Activated CD4-positive, alpha-beta T cell treated with anti-CD3 and anti-CD28 coated beads, Interleukin-2, Interleukin-6, amounts not matched to agents 100 ng/mL and 50 ng/mL, durations not matched to agents 16 hours and 8 hours (primary cell): ENCODE measurements at places on chromosomes 2 and 18.

DNA sequence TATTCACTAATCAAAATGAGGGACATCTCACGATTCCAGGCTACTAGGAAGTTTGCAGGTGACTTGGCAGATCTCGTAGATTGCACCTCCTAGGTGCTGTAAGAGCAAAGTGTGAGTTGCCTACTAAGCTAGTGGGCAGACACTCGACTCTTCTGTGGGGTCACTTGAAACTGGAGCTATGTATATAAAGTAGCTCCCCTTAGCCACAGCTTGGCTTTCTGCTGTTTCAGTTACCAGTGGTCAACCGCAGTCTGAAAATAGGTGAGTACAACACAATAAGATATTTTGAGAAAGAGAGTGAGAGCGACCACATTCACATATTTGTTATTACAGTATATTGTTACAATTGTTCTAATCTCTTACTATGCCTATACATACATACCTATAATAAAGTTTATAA is 23.3 kb downstream of the CTAGE1 start:
- no peak for DNase-seq

DNA sequence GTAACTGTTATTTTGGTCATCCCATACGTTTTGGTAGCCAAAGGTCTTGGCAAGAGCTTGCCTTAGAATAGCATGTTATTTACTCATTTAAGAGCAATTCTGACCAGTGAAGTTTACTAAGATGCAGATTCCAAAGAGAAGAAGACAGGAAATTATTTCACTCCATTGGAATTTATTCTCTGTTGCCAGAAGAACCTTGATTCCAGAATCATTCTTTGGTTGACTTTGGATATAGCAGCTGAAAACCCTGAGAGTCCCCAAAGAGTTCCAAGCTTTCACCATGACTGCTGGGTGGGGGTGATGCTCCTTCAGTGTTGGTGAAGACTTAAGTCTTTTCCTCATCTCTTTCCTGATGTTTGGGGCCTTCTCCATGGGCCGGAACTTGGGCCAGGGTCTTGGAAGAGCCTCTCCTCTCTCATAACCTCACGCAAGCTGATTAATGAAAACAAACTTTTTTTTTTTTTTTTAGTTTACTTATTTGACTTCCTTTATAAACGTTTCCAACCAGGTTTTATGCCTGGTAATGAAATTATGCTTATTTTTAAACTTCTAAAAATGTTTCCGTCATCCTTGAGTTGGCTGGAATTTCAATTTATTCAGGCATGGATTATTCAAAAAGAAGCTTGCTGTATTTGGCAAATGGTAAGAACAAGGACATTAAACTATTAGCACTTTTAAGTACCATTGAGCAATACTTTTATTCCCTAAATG is 192.0 kb downstream of the MTX2 start:
- DNase-seq: no peak

GRCh38 chr2:236045251-236046235 is 122.6 kb downstream of the GBX2 start:
- no peak for DNase-seq

GRCh38 chr2:157559061-157559460 is 69.6 kb downstream of the ACVR1C start:
- peak; percentile 7 for DNase-seq

DNA sequence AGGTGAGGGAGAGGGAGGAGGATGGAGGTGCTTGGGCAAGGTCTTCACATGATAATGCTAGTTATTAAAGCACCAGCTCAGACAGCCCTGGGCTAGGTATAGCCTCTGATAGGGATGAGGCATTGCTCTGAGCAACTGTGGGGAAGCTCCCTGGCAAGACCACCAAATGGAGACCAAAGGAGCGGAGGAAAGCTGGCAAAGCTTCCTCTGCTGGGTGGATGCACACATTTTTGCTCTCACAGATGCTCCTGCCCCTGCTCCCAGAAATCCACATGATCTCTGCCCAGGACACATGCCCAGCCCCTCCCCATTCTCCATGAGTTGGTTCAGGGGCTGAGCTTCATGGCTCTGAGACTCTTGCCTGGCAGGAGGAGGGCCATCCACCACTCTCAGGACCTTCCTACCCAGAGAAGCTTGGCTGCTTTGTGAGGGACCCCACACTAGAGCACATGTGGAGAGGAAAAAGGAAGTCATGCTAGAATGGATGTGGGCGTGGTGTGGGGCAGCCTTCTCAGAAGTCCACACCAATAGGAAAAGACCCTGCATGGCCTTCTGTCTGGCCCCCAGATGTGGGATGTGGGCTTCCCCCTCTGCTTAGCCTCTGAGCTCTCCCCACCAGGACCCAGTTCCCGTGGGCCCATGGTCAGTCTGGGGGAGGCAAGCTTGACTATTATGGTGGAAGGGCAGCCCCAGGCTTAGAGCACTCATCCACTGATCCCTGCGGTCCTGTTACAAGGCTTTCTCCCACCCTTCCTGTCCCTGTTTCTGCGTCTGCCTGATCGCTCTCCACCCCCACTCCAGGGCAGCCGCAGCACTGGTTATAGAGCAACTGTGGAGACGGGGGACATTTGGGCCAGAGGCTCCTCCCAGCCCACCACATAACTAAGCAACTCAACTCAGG is 10.5 kb upstream of the CYP26B1 start:
- DNase-seq: no peak

DNA sequence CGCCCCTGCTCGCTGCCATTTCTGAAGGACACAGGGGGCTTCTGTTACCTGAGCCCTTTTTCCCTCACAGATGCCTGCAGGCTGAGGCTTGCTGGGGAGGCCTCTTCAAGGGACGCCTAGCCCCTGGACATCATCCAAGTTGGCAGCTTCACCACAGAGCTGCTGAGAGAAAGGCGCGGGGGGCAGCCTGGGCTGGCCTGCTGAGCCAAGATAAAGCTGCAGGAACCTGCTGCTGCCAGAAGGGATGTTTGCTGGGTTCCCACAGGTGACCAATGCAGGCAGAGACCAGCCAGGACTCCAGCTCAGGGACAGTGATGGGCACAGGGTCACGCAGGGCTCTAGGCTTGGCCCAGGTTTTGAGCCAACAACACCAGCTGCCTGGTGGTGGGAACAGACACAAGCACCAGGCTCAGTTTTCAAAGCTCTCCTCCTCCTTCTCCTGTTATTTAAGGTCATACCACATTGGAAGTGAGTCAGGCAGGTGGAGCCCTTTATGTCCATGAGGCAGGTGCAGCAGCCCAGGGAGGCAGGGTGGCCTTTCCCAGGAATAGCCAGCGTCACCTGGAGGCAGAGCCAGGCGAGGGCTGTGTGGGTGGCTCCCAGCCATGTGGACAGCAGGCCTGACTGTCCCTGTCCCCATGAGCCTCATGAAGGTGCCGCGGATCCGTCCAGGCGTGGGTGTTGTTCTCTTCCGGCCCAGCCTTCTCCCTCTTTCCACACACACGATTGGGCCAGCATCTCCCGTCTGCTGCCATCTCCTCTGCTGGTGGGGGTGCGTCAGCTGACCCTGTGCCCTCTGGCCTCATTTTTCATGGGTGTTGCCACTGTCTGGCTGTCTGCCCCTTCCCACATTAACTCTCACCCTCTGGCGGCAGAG is 515.5 kb upstream of the MYT1L start:
- DNase-seq: no peak

GRCh38 chr2:85455552-85456090 is 37.1 kb downstream of the SH2D6 start:
- DNase-seq: no peak

DNA sequence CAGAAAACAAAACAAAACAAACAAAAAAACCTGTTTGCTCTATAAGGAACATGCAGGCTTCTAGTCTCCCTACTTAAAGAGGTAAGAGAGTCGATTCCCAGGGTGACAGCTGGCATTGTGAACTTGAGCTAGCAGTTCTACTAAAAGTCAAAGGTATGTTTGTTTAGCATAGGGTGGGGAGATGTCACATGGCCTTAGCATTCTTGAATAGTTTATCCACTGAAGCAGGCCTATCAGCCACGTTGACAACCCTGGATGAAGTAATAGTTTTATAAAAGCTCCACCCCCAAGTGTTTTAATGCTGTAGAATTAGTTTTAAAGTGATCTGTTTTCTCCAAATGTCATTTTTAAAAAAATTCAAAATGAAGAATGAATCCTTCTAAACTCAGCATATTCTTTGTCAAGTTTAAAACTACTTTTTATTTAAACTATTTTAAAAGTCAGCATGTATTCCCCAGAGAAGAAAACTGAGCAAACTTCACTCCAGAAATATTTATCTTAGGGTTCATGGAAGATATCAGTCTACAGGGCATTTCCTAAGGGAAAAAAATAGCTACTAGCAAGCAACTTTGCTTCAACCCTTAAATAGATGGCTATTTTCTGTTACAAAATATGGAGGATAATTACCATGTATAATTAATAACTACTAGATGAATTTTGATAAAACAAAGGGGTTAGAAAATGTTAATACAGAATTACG is 1.7 kb downstream of the MYOM1 start:
- DNase-seq: no peak

GRCh38 chr18:67376372-67376771 is 140.1 kb downstream of the DSEL start:
- DNase-seq: no peak

GRCh38 chr2:227025510-227025909 is 138.5 kb downstream of the COL4A4 start:
- DNase-seq: no peak

DNA sequence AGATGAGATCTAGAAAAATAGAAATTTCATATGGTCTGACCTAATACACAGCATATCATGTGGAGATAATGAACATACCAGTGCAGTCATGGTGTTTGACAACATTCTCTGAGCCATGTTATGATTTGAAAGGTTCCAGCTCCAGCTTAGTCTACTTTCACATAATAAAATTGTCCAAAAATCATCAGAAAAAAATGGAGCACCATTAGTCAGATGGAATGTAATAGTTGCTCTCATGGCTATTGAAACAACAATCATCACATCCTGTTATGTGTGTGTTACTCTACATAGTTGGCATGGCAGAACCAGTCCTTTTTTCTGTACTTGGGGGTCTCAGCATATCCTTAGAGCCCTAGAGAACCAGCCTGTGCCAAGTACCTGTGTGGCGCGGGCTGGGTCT is 678.9 kb upstream of the FANCL start:
- no peak for DNase-seq

GRCh38 chr2:111705711-111706336 is 178.2 kb downstream of the ANAPC1 start:
- DNase-seq: peak; percentile 90

DNA sequence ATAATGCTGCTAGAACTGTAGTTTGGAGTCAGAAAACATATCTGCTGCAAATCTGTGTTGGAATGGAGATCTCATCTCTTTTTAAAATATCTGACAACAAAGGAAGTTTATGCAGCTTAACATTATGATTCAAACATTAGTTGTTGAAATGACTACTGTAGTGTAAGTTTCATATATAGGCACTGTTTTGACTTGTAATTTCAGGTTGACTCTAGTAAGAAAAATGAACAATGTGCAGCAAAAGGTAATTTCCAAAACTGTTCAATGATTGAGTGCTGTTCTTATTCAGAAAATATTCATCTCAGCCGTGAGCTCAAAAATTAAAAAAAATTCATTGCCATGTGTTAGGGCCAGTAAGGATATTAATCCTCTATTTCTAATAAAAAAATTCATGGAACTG is 48.5 kb downstream of the CCDC138 start:
- peak; percentile 61 for DNase-seq

GRCh38 chr2:241890524-241891235 is 21.2 kb downstream of the RTP5 start:
- no peak for DNase-seq

DNA sequence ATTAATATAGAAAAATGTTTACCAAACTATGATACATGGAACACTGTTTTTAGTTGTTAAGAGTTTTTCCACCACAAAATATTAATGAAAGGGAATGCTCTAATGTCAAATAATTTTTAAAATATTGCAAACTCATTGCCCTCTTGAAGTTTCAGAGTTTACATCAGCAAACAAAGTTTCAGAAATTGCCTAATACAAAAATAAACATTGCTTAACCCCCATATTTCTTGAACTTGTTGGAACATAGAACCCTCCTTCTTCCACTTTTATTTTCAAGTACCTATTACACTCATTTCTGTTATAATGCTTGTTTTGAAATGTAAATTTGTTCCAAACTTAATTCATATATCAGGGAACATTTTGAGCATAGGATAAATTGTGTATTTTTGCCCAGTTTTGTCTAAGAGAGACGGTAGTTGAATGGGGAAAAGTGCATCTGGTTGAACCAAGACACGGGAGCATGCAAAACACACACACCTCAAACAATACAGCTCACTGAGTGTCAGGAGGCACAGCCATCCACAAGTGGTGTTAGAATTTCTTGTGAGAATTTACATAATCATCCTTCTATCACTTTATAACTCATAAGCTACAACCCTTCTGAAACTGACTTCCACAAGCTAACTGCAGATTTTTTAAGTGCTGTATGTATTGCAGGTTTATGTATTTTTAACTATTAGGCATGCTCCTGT is 5.3 kb upstream of the MC4R start:
- no peak for DNase-seq

GRCh38 chr18:79954791-79955190 is 3.3 kb upstream of the SLC66A2 start:
- DNase-seq: no peak
